ENCODE measurements at places on chromosomes 12 and 14.

GRCh38 chr14:23171222-23171975, 12.1 kb downstream of the SLC7A8 start:
- no peak for DNase-seq

GRCh38 chr12:120710031-120710804, at the start of gene UNC119B:
Gene UNC119B (plus strand): TSS chr12:120710458. CDS start chr12:120710475, 17 bp downstream.
- no peak for DNase-seq

- no peak for DNase-seq
These were observed 243.2 kb downstream of the CACNA1C start for GRCh38 chr12:2295941-2296461.

DNA sequence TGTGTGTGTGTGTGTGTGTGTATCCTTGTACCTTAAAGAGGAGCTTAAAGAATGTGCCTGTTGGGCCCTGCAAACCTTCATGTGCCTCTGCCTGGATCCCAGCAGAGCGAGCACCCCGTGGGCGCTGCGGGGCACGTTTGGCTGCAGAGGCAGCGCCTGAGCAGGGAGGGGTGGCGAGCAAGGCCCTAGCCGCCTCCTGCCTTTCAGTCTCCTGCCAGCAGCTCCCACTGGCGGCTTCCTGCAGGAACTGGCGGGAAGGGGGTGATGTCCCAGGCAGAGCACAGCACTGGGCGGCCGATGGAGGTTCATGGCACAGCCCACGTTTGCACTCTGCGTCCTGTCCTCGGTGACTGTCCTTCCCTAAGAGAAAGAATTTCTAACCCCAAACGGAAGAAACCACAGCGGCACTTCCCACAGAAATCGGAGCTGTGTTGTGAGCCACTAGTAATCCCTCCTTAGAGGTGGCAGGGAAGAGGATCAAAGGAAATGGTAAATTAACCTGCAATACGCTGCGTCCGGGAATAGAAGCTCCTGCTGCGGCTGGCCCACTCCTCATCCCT, 19.8 kb downstream of the ZBTB42 start:
- DNase-seq, result no peak

- no peak for DNase-seq
These were observed 12.9 kb upstream of the KRAS start for GRCh38 chr12:25263594-25263993.

DNA sequence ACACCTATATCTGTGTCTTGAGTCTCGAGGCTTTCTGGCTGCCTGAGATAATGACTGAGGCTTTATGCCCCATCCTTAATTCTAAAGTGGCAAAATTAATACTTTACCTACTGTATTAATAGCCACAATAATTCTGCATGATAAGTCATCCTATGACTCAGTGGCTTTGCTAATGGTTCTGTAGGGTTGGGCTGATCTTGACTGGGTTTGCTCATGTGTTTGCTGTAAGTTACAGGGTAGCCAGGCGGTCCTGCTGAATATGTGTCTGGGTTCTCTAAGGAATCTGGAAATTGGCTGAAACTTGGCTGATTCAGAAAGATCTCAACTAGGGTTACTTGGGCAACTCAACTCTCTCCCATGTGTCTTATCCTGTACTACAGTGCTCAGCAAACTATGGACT, 21.7 kb downstream of the MGST1 start:
- no peak for DNase-seq

GRCh38 chr12:40947797-40948196, 240.3 kb upstream of the PDZRN4 start:
- no peak for DNase-seq

- DNase-seq, result no peak
These were observed 96.1 kb downstream of the SCN8A start for GRCh38 chr12:51687177-51687576.

GRCh38 chr12:50822082-50822481, 20.6 kb upstream of the TMPRSS12 start:
- no peak for DNase-seq

- DNase-seq, result no peak
These were observed 1.8 kb downstream of the AKAP5 start for GRCh38 chr14:64467101-64467500.

GRCh38 chr14:37037636-37038387, 134.6 kb downstream of the SLC25A21 start:
- no peak for DNase-seq

- no peak for DNase-seq
These were observed 490.5 kb downstream of the TMEM132D start for GRCh38 chr12:129413295-129413694.

DNA sequence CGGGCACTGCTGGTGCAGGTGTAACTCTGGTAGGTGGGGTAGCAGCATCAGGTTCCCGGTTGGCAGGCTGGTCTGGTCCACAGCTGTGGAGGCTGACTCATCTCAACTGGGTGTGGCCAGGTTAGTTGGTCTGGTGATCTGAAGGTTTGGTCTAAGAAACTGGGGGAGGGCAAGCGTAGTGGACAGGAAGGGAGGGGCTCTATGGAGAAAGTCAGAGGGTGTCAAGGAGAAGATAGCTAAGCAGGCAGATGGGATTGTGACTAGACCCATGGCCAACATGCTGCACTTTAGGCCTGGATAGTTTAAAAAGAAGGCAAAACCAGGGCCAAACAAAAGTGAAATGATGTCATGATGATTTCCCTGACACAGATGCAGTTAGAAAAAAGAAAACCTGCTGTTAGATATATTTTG, 7.9 kb downstream of the TRIM9 start:
- DNase-seq, result no peak

DNA sequence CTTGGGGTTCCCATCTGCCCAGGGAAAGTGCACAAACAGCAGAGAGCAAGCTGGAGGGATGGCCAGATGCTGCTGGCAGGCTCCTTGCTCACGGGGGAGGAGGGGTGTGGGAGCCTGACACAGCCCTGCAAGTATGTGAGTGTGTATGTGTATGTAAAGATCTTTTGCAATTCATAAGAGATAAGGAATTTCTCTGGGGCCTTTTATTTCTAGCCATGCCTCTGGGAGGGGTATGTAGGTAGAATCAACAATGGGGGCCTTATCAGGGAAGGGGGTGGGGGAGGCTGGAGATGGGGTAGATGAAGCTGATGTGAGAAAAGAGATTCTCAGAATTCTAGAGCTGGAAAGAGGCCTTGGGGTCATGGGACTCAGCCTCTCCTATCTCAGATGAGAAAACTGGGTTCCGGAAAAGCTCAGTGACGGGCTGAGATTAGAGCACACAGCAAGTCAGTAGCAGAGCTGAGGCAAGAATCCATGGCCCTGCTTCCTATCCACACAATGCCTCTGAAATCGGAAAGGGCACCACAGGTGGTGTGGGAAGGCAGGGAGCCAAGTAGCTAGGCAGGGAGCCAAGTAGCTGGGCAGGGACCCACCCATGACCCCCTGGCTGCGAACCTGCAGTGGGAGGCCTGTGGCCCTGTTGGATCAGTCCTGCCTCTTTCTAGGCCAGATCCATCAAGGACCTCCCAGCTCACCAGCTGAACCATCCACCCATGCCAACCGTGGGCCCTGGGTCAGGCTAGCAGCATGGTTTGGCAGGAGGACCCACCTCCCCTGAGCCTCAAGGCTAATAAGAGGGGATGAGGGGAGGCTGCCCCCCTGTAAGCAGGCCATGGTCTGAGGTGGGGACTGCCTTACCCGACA, 54.7 kb downstream of the PLEKHG3 start:
- peak; percentile 79 for DNase-seq

GRCh38 chr12:108317308-108318234, 21.5 kb downstream of the CMKLR1 start:
- no peak for DNase-seq

- DNase-seq, result no peak
These were observed 28.6 kb upstream of the PPM1H start for GRCh38 chr12:62963486-62964041.

Measured in keratinocyte (primary cell).